ENCODE measurements at places on chromosomes 6 and 20. TPM values are rescaled to one million over a fixed set of nuclear protein-coding genes. Genes with fewer than 3 reads are reported as not detected.

DNA sequence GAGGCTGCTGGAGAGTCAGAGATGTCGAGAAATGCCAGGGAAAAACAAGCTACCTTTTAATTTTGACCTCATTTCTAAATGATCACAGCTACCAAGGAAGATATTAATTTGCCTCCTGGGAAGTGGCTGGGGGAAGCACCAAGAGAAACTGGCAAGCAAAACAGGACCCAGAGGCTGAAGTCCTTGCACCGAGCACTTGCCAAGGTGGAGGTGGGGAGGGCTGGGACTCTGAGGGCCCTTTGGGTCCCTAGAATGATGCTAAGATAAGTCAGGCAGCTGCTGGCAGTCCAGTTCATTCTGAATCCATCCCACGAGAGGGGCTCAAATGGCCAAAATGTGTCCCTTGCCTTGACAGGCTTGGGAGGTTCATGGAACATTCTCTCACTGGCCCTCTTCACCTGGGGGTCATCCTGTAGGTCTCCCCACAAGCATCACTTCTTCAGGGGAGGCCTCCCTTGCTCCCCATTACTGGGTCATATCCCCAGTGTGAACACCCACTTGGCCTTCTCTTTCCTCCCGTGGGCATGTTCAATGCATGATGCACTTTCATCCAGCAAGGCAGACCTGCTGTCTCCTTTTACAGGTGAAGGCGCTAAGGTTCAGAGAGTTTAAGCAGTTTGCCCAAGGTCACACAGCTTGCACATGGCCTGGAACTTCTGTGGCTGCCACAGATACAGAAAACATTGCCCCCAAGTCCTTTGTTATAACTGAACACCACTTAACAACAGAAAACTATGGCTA is 39.1 kb upstream of the BLCAP start:
- DNase-seq: no peak

- DNase-seq: no peak
These were observed 1.6 kb upstream of the MED23 start for GRCh38 chr6:131629651-131630050.

GRCh38 chr6:163414946-163415619 is 565 bp downstream of the QKI start:
- DNase-seq: no peak

DNA sequence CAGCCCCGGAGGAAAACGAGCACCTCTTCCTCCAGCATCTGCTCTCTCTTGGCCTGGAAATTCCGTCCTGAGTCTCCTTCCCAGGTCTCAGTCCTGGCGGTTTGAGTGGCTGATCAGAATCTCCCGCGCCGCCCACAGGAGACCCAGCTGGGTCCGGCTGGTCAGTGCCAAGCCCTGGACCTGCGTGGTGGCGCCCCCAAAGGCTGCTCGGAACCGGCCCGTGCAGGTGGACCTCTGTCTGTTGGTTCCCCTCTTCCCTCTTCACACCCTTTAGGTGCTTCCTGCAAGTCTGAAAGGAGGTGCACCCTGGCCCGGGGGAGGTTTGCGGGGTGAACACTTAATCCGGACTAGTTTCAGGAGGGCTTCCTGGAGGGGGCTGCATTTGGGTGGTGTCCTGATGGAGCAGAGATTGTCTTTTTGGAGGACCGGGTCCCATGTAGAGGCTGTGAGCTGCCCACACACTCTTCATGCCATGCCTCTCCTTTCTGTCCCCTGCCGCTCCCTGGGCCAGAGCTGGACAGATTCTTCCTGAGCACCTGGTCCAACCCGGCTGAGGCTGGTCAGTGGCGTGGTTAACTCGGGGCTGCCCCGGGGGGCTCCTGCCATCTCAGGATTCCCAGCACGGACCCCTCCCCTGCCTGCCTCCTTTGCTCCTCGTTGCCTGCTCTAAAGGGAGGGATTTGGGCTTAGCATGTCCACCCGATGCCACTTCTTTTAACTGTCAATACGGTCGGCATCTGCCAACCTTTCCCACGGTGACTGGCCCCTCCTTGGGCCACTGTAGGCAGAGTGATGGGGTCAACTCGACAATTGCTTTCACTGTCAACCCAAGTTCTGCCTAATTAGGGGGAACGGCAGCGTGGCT is 16.5 kb upstream of the BHLHE23 start:
- no peak for DNase-seq

DNA sequence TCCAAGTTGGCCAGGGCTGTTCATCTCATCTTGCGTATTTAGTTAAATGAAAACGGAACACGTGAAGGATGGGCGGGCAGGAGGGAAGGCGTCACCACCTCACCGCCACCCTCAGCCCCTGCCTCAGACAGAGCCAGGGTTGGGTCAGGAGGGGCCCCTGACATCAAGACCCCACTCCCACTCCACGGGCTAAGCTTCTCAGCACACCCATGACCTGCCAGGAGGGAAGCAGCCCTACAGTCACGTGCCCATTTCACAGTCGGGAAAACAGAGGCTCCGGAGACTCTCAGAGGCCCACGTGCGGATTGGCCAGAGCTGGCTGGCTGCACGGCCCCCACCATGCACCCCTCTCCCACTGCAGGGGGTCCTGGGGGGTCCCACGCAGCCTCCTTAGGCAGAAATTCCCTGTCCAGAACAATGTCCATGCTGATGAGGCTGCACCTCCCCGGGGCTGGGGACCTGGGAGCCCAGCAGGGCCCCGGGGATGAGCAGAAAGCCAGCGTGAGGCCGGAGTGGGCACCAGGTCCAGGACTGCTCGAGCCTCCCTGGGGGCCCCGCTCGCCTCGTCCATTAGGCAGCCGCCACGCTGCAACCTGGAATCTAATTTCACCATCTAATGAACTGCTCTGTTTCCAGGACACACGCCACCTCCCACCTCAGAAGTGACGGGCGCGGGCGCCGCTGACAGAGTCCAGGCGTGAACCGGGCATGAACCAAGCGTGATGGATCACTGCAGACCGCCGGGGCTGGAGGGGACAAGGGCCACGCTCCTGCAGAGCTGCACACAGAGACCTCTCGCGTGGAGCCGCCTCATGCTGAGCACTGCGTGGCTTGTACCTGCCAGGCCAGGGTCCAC is 15.8 kb downstream of the KCNQ2 start:
- no peak for DNase-seq

DNA sequence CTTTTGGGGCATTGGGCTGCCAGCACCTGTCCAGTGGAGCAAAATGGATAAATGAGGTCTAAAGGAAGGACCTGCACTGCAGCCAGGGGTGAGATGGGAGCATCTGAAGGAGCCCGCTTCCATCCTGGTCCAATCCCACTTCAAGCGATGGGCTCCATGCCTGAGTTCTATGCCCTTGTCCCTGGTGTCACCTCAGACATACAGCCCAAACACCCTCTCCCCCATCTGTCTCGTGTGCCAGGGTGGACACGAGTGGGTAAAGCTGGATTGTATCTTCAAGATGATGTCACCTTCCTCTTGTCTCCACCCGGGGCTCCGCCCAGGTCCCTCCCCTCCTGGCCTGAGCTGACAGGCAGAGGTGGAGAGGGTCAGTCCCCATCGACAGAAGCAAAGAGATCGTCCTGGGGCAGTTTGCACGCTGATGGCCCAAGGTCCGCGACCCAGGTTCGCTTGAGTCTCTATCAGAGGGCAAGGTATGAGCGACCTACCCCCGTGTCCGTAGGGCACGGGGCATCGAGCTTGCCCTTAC is 544 bp downstream of the SMIM29 start:
- DNase-seq: no peak

GRM1 gene
- total RNA-seq: 0.10 TPM

CHRNA4 gene
- total RNA-seq: 0.20 TPM

HMGCLL1 gene
- total RNA-seq: 4.8 TPM

PLCB4 gene
- total RNA-seq: 6.8 TPM

C20orf141 gene
- not detected for total RNA-seq
